NCI-H1694 treated with DMSO at 0.1 percent for 48 hours (cell line): ENCODE measurements at places on chromosomes 4 and X.

DNA sequence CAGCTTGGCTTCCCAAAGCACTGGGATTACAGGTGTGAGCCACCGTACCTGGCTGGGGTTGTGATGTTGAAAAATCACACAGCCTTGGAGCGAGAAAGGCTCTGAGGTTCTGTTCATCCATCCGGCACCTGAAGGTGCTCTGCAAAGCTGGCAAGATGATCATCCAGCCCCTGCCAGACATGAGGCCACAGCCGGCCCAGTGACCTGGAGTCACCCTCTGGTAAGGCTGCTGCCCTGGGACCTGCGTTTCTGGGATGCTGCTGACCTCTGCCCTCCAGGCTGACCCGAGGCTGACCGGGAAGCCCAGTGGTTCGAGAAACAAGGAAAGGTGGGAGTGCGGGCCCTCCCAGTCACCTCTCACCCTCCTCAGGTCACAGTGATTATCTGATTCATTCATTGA, 13.5 kb upstream of the WFS1 start:
- DNase-seq: no peak

- DNase-seq: no peak
Measured at GRCh38 chr4:73693811-73694210, 46.6 kb upstream of the CXCL8 start.

DNA sequence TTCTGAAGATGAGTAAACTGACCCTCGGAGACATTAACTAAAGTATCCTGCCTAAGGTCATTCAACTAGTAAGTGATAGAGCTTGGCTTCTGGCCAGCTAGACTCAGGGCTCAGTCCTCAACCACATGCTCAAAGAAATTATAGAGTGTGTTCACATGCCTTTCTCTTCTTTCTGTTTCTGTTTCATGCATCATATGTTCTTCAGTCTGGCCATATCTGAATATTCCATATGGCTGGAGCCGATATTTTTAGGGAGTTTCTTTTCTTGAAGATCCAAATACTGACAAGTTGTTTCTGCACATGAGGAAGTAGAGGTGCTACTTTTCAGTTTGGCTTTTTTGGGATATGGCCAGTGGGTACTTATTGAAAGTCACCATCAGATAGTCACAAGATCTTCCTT, 44.9 kb downstream of the MMRN1 start:
- peak; percentile 37 for DNase-seq

DNA sequence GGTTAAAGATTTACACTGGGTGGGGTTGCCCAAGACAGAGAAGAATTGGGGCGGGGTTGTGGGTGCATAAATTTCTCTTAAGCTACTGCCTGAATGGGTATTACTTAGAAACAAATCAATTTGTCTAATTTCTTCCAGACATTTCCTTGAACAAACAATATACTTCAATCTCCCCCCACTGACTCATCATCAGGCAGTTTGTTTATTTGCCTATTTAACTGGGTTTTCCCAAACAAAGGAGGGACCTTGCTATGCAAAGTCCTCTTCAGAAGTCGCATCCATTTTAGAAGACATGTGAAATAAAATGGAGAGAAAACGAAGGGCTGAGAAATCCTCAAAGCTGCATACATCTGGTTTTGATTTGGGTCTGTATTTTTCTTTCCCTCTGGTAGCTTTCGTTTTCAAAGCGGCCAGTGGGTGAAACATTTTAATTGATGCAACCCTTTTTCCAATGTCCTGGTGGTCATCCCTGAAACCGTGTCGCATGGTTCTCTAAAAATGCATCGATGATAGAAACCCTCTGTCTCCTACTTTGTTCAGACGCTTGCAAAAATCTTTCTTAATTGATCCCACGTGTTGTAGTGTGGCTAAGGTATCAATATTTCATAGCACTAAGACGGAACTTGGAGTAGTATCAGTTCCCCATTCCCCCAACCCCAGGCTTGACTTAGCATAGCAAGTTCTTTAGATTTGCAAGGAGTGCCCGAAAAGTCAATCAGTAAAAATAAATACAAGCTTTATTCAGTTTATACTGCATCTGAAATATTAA, 115.1 kb upstream of the MXRA5 start:
- no peak for DNase-seq

DNA sequence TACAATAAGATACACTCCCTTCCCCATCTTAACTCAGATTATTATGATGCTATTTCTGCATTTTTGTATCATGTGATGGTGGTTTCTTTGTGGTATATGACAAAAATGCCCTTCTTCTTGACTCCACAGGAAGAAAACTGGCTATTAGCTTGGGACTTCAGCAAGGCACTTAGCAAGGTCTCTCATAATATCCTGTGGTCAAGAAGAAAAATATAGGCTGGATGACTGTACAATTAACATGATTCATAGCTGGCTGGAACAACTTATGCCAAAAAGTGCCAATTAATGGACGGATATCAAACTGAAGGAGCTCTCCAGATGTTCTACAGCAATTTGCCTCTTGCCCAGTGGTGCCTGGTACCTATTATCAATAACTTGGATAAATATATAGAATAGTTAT, 2.3 kb upstream of the MID1IP1 start:
- DNase-seq: no peak

GRCh38 chrX:34903316-34903715, 39.3 kb upstream of the FAM47B start:
- no peak for DNase-seq

DNA sequence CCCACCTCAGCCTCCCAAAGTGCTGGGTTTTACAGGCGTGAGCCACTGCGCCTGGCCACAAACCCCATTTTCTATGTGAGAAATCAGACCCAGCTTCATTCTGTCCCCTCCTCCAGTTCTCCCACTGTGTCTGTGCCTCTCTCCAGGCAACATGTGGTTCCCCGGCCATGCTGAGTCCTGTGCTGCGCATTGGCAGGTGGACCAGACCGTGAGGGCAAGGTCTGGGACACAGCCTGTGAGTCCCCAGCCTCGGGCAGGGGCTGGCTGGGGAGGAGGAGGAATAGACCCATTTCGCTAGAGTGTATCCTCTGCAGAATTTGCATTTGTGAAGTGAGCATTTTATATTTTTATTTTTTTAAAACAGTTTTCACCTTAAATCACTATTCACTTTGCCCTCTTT, 21.5 kb upstream of the CLDN24 start:
- no peak for DNase-seq

DNA sequence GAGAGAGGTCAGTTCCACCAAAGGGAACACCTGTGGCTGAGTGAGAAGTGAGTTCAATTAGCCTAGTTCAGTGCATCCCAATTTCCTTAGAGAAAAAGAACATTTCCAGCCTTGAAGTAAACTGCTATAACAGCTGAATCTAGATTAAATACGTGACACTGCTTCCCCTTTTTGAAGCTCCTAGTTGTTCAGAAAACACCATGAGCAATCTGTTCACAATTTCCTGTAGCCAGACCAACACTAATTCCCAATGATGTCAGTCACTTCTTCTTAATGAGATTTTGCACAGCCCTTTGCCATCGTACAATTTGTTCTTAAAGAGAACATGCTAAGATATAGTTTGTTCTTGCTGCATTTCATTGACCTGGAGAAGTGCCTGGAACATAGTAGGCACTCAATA, 144.6 kb upstream of the EDNRA start:
- no peak for DNase-seq

GRCh38 chr4:94913316-94913715, 155.6 kb downstream of the BMPR1B start:
- DNase-seq: no peak

DNA sequence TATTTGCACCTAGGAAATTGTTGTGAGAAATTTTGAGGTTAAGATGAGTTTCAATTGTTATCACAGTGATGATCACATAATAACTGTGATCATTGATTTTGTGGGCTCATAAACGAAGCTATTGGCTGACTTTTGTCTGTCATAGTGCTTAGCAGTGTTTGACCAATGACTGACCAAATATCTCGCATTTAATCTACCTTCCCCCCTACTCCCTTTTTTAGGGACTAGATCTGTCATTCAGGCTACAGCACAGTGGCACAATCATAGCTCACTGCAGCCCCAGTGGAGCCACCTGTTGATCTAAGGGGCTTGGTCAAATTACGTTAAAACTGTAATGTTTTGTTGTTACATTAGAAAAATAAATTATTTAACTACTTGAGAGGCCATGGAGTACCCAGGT, 1.5 kb downstream of the FUNDC2 start:
- no peak for DNase-seq

- DNase-seq: no peak
Measured at GRCh38 chrX:44843753-44844152, at the start of gene DUSP21. Gene DUSP21 (plus strand): TSS chrX:44844021. CDS start chrX:44844133, 112 bp downstream.

GRCh38 chr4:11218692-11219091, 210.0 kb downstream of the HS3ST1 start:
- DNase-seq: no peak

DNA sequence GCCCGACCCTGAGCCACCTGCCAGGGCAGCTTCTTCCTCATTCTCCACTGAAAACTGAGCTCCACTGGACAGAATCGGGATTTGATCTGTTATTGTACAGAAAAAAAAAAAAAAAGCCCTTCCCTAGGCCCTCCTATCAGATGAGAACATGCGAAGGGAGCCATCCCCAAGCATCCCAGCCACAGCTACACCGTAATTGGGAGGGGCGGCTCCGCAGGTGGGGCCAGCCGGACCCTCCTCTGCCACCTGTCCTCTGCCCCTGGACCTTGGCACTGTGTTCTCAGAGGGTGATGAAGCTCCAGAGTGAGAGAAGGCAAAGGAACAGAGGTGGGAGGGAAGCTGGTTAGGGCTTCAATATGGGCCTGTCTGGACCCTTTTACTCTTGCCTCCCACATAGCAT, 240.0 kb upstream of the PSAPL1 start:
- DNase-seq: no peak

- DNase-seq: no peak
Measured at GRCh38 chr4:6614701-6615230, 25.7 kb upstream of the MRFAP1 start.

GRCh38 chr4:149518471-149518870, 297.2 kb downstream of the IQCM start:
- no peak for DNase-seq

DNA sequence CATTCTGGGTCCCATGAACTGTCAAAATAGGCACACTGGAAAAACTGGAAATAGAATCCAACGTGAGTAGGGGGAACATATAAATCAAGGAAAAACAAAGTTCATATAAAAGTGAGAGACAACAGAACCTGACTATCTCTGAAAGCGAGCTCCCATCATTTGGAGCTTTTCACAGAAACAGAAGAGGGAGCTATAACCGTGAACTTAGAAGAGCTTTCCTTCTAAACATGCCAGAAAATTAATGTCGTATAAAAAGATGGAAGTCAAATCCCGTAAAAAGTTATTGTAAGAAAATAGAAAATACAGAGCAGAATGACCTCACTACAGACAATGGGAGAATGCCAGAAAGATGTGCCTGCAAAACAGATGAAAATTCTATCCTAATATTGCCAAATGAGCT, 23.9 kb upstream of the HSD17B10 start:
- no peak for DNase-seq

- no peak for DNase-seq
Measured at GRCh38 chrX:142096253-142096652, 108.8 kb downstream of the MAGEC2 start.

DNA sequence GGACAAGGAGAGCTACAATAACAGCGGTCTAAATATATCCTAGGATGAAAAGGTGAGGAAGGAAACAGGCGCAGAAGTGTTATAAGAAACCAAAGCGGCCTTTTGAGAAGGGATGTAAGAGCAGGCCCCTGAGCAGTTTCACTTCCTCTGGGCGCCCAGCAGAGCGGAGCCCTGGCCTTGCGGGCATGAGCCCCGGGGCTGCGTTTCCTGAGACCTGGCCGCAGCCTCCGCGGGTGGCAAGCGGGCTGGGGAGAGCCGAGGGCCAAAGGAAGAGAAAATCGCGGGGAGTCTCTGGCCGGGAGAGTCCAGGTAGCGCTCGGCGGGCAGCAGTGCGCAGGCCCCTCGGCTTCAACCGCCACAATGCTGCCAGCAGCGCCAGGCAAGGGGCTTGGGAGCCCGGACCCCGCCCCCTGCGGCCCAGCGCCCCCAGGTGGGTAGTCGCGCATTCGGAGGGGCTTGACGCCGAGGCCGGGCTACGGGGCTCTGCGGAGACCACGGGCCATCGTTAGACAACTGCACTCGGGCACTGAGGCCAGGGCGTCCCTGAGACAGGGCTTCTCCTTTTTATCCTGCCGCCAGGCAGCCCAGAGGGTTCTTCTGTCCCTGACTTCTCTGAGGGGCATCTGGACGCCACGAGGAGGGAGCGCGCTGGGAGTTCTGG, at the start of gene BANK1:
TSS of gene BANK1 (plus strand) at position 210 of the 661 bp plus-strand sequence. CDS start at position 361, 151 bp downstream.
- DNase-seq: no peak

DNA sequence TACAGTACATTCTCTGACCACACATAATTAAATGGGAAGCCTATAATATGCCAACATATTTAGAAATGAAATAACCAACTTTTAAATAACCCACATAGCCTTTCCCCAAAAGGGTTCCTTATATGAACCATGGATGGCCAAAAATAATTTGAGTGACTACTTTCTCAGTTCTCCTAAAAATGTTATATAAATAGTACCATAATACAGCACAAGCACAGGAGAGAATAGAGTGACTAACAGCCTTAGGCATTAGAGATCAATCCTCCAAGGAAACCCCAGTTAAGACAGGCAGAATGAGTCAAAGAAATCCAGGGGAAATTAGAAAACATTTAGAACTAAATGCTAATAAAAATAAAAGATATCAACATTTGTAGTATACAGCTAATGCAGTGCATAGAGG, 50.2 kb downstream of the ANKRD17 start:
- DNase-seq: no peak

GRCh38 chr4:184668511-184669114, 19.1 kb downstream of the PRIMPOL start:
- DNase-seq: no peak

DNA sequence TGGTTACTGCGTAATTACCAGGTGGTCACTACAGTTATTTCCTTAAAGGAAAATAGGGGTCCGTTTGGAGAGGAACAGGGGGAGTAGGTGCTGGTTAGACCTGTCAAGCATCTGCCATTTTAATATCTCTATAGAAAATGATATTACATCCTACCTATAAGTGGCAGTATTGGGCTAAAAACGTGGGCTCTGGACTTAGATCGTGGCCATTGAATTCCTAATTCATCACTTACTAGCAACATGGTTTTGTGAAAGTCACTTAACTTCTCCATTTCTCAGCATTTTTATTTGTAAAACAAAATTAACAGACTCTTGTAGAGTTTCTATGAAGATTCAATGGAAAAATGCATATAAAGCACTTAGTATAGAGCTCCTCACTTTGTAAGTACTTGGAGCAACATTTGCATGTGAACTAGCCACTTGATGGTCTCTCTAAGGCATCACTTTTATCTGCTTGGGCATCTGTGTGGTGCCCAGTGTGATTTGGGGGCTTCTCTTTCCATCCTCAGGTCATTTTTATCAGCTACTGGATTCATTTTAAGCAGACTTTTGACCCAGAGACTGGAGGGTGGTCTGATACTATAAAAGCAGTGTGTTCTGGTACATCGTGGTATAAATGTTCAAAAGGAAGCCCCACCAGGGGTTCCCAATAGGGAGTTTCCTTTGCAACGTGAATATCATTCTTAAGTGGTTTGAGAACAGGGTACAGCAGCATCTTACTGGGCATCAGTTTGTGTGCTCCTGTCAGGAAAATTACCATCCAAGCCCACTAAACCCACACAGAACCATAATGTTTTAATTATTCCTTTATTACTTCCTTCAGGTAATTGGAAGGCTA, 42.7 kb upstream of the RASSF6 start:
- peak; percentile 62 for DNase-seq
